ENCODE measurements at places on chromosomes 5 and 9.

DNA sequence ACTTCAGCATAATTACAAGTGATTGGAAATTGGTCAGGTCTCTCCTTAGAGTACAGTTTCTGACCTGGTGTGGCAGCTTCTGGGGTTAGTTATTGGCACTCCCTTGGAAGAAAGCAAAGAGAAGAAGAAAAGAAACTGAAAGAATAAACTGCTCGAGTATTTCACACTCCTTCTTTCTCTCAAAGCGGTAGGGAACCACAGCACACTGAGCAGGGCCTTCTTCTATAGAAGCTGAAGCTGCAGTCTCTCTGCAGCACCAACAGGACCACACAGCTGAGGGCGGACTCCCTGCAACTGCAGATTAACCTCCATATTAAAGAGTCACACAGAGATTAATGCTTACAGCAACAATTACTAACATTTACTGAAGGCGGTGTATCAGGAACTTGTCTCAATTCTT is 152.0 kb downstream of the TRPM6 start:
- DNase-seq = no peak

DNA sequence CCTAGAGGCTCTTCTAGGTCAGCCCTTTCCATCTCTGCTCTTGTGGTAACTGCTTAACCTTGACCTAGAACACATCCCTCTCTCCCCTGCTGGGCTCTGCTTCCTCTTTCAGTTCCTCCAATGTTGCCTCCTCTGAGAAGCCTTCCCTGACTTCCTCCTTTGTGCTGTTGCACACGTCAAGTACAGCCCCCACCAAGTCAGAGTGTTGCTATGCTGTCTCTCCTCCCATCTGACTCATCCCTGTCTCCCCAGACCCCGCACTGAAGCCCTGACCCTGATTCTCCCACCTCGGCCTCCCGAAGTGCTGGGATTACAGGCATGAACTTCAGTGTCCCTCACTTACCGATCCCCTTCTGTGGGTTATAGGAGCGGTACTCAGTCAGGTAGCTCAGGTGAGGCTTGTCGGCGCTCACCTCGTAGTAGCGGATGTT is 10.4 kb upstream of the TRIM14 start:
- peak; percentile 94 for DNase-seq

DNA sequence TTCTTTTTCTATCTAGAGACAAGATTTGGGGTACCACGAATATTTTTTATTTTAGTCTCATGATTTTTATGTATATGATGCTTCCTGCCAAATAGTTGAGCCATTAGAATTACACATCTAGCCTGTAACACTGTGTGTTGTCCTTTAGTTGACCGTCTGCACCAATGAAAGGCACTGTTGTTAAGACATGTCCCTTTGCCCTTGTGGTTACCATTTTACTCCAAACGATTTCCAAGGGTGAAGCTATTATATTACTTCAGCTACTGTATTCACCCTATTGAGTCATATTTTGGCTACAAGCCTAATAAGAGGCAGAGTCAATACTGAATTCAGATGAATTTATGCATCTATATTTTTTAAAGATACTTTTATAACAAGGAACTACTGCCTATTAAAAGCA is 207.6 kb downstream of the CETN3 start:
- no peak for DNase-seq

DNA sequence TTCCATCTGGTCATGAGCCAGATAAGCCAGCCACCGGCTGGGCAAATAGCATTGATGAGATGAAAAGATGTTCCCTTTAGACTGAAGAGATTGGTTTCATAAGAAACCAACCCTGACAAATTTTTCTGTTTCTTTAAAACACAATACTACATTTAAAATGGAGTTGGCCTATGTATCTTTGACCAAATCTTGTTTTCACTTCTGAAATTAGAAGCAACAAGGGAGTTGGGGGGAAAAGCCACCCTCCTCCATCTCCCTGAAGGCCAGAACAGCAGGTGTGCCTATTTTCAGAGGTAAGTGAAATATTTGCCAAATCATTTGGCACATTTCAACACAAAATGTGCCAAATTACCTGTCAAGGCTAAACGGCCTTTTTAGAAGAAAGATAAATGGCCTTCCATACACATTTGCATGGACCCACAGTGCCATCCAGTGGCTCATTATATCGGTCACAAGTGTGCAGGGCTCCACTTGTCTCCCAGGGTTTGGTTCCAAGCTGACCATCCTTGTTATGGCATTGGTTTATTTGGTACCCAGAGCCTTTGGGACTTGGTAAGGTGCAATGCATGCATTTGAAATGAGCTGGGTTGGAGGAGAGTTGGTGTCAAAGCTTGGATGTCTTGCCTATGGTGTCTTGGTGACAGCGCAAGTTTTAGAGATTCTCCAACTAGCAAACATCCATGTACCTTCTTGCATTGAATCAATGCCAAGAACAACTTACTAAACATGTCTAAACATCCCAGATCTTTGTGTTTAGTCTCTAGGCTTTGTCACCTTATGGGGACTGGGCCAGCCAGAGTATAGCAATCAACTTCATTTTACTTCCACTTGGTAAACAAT is 372.0 kb upstream of the KIF2A start:
- DNase-seq = peak; percentile 57

- DNase-seq = no peak
Measured at GRCh38 chr5:75168026-75168735, 68.5 kb downstream of the ANKRD31 start.

DNA sequence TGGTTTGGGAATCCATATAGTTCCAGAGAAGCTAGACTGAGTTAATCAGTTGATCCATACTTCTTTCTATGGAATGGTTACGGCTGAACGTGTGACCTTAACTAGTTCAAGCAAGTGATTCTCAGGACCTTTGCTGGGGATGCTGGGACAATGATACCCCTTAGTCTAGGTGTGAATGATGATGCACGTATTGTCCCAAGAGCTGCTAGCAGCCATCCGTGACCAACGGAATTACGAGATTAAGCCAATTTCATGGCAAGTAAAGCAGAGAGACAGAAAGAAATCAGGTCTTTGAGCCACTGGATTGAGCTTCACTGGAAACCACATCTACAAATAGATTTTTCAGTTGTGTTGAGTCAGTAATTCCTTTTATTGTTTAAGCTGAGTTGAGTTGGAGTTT is 99.2 kb upstream of the LIFR start:
- no peak for DNase-seq

DNA sequence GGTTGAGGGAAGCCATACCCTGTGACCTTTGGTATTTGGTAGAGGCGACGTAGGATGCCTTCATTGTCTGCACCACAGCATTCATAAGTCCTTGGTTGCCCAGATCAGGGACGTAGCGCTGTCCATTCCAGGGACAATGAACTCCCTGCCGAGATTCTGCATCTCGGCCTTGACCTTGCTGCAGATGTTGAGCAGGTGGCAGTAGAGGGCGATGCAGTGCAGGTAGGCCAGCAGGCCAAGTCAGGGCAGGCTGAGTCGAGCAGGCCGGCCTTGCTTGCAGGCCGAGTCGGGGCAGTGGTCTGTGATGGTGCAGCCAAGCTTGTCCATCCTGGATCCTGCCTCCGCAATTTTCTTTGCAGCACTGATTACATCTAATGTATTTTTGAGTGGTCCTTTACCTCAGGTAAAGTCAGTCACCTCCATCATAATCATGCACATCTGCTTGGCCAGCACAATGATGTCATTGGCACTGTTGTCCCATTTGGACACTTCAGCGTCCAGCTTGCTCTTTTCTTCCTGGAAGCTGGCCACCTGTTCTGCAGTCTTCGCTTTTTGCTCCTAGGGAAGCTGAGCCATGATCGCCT is 93.4 kb upstream of the CCDC112 start:
- DNase-seq = peak; percentile 19

DNA sequence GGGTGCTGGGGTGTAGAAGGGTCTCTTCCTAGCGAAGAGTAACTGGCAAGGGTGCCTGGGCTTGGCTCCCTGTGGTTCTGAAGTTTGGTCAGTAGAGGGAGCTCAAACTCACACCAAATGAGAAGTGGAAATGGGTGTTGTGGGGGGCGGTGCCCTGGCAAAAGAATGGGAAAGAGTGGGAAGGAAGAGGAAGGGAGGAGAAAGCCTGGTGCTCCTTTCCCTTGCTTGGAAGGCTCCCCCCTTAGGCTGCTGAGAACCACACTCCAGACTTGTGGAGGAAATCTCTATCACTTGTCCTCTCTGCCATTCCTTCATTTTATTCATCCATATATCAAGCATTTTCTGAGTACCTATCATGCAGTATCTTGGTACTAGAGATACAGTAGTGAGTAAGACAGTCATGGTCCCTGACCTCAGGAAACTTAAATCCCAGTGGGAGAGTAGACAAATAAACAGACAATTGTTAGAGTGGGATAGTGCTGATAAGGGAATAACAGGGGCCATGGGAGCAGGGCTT is 13.0 kb downstream of the SLC4A9 start:
- peak; percentile 61 for DNase-seq

DNA sequence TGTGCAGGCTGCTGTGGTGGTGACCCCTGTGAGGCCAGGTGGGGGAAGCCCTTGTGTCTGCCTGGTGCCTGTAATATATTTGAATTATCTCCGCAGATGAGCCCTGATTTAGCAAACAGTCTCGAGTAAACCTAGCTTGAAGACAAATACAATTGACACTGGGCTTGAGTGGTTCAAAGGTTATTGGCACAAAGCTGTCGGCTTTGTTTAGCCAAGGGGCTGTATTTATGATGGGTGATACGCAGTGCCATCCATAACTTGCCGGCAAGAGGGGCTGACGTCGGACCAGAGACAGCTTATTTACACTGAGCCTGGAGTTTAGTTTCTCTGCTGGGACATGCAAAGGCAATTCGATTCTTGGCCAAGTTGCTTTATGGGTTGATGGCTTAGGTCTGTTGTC is 20.0 kb upstream of the PITX1 start:
- no peak for DNase-seq

DNA sequence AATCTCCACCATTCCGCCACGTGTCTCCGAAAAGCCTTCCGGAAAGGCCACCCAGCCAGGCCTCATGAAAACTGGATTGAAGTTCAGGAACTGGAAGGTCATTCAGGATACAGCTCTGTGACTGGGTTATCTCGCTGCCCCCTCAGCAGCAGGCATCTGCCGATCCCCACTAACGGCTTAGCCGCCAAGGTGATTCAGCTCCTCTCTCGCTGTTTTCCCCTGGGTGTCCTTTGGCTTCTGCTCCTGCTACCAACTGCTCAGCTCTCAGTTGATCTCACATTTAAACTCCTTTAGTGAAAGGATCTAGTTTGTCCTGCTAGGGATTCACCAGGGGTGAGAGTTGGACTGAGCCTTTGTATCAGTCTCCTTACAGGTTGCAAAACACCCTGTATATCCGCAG is 2.2 kb upstream of the GDNF start:
- DNase-seq = no peak

DNA sequence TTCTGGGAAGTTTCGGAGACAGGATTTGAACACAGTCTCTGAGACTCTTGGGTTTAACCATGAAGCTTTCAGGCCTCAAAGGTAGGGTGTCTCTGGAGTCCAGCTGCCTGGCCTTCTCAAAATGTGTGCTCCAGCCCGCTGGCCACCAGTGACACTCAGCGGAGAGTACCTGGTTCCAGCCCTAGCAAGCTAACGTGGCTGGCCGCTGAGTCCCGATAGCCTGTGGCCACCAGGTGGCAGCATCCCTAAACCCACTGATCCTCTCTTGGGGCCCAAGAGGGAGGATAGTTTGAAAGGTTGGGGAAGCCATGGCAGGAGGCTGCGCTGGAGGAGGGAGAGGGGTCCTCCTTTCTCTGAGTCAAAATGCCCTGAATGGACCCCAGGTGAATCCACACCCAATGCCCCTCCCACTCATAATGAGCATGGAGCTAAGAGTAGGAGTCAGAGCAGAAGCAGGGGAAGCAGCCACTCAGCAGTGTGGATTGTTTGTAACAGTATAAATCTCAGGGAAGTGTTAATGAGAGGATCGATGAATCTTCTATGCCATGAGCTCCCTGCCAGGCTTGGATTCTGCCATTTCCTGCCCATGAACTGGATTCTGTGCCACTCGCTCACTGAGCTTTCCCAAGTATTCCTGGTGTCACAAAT is 5.4 kb upstream of the TIFAB start:
- DNase-seq = peak; percentile 90

GRCh38 chr9:27022920-27023319 is 17.4 kb upstream of the LRRC19 start:
- DNase-seq = no peak

DNA sequence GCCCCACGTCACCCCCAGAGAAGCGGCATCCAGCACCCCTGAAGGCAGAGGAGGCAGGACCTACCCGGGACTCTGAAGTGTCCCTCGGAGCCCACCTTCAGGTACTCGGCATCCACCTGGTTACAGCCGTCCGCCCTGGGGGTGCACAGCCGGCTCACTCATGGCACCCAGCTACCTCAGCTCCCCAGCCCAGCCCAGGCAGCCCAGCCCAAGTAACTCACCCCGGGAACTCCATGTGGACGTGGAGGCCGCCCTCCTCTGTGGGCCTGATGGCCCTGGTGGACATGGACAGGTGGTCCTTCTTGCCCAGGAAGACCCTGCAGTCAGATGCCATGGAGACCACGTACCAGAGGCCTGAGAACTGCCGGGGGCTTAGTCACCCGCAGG is 676 bp downstream of the LCN15 start:
- DNase-seq = no peak
